Thyroid gland (tissue), 4 donors: ENCODE measurements at places on chromosomes 5 and 9. TPM values are rescaled to one million over a fixed set of nuclear protein-coding genes. Genes with fewer than 3 reads are reported as not detected.

DNA sequence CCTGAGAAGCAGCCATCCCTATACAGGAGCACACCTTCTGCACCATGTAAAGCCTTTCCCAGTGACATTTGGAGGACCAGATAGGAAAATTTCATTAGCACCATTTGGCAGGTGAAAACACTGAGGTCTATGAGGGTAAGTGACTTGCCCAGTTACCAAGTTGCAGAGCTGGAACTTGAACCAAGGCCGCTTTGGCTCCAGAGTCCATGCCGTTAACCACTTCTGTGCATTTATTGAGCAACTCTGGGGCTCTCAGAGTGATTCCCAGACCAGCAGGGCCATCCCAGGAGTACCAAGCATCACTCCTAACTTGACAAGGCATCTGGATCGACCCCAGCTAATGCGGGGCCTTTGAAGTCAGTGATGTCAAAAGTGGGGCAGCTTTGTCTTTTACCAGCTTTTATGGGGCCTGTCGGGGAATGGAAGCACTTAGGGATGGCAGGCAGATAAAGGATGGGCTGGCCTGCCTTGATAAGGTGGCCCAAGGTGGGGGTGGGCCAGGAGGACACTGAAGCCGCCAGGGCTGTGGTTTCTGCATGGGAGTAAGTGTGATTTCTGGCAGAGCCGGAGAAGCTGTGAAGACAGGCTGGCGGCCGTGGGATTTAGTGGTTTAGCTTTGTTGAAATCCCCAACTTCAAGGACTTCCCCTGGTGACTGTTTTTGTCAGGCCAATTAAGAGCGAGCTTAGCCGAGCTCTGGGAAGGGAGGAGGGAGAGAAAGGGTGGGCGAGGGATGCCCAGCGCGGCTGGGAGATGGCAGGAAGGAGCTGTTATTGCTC, 127.3 kb downstream of the MACROH2A1 start:
- H3K36me3 ChIP-seq = no peaks in the 10 kb centered on the region
- no peak for DNase-seq
- H3K27ac ChIP-seq = no peak overlapping the region
- H3K4me1 ChIP-seq = no peaks in the 10 kb centered on the region
- no peak overlapping the region for H3K4me3 ChIP-seq
- H3K27me3 ChIP-seq = no peaks in the 10 kb centered on the region

- H3K4me3 ChIP-seq = peak overlapping the region; percentile 80
- H3K4me1 ChIP-seq = peaks cover 12% of the 10 kb centered on the region
- peak; percentile 30 for DNase-seq
- H3K36me3 ChIP-seq = no peaks in the 10 kb centered on the region
- H3K27me3 ChIP-seq = no peaks in the 10 kb centered on the region
- peak overlapping the region; percentile 79 for H3K27ac ChIP-seq
These were observed 86.3 kb upstream of the MELK start for GRCh38 chr9:36486329-36486932.

GRCh38 chr9:138011951-138012500, 134.4 kb downstream of the CACNA1B start:
- H3K4me1 ChIP-seq = peaks cover 9% of the 10 kb centered on the region
- H3K4me3 ChIP-seq = no peak overlapping the region
- H3K27me3 ChIP-seq = no peaks in the 10 kb centered on the region
- no peaks in the 10 kb centered on the region for H3K36me3 ChIP-seq
- no peak for DNase-seq
- no peak overlapping the region for H3K27ac ChIP-seq

DNA sequence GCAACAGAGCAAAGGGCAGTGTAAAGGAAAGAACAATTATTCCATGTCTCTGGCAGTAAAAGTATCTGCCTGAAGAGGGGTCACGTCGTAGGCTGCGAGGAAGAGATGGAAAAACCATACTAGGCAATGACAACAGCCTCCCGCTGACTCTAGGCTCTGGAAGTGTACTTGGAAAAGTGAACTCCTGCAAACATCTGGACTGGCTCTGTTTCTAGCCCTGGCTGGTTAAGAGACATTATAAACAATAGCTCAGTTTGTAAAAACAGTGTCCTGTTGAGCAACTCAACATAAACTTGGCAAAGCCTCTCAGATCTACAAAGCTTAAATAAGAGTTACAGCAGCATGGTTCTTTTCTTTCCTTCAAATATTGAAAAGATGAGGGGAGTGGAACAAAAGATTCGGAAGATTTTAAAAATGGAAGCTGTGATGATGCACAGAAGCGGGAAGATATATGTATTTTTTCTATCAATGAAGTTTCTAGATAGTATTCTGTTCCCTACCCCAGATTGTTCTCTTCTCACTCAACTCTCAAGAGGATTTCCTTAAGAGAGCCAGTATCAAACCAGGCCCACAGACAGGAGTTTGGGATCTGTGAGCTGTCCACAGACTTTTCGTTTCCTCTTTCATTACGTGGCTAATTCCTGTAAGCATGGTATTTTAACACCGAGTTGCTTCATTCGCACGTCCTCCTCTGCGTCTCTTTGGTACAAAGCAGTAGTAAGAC, 79.4 kb downstream of the SPTLC1 start:
- no peaks in the 10 kb centered on the region for H3K27me3 ChIP-seq
- no peak overlapping the region for H3K4me3 ChIP-seq
- H3K27ac ChIP-seq = no peak overlapping the region
- peak; percentile 40 for DNase-seq
- H3K4me1 ChIP-seq = no peaks in the 10 kb centered on the region

DNA sequence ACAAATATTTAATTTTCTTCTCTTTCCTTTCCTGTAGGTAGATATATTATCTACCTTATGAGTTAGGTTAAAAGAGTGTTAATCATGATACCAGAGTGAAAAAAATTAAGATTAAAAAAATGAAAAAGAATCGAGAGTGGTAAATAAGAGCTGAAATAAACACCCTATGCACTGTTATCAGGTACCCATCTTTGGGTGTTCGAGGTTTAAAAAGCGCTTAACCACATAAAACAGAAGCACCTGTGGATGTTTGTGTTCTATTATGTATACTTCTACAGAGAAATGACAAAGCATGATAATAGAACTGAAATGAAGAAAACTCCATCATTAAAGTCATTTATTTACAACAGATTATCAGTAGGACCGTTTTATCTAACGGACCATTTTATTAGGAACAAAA, 25.7 kb upstream of the GCNT4 start:
- no peaks in the 10 kb centered on the region for H3K4me1 ChIP-seq
- no peak for DNase-seq
- no peaks in the 10 kb centered on the region for H3K27me3 ChIP-seq
- H3K4me3 ChIP-seq = no peak overlapping the region
- H3K27ac ChIP-seq = no peak overlapping the region

DNA sequence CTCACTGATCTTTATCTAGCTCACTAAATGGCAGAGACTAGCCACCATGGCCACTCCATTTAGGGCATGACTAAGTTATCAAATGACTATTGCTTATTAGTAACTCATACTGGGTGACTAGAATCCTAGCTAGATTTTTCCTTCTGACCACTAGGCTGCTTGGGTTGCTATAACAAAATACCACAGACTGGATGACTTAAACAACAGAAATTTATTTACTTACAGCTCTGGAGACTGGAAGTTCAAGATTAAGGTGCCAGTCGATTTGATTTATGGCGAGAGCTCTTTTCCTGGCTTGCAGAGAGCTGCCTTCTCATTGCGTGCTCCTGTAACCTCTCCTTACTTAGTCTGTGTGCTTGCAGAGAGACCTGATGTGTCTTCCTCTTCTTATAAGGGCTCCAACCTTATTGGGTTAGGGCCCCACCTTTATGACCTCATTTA, 55.0 kb upstream of the APC start:
- DNase-seq = no peak
- no peaks in the 10 kb centered on the region for H3K36me3 ChIP-seq
- no peak overlapping the region for H3K4me3 ChIP-seq
- H3K27ac ChIP-seq = no peak overlapping the region
- H3K4me1 ChIP-seq = no peaks in the 10 kb centered on the region

GRCh38 chr9:125329978-125330377, 68.4 kb downstream of the GAPVD1 start:
- no peak overlapping the region for H3K27ac ChIP-seq
- H3K36me3 ChIP-seq = peaks cover 44% of the 10 kb centered on the region
- H3K27me3 ChIP-seq = no peaks in the 10 kb centered on the region
- DNase-seq = no peak
- no peaks in the 10 kb centered on the region for H3K4me1 ChIP-seq

DNA sequence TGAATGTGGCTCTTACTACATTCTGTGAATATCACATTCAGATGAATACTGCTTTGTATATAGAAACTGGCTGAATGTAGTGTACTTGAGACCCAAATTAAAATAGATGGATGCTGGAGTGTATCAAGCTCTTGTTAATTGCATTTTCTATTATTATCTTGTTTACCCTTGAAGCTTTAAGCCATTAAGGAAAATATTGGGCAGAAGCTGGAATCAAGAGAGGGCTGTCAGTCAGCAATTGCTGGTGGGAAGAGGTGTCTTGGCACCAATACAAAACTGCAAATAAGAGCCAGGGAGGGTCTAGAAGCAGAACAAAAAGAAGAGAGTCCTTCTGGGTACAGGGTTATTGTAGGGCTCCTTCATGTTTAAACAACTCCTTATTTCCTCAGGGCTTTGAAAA, 38.8 kb downstream of the MUSK start:
- H3K27me3 ChIP-seq = no peaks in the 10 kb centered on the region
- H3K36me3 ChIP-seq = no peaks in the 10 kb centered on the region
- H3K4me3 ChIP-seq = no peak overlapping the region
- no peak overlapping the region for H3K27ac ChIP-seq

- H3K36me3 ChIP-seq = no peaks in the 10 kb centered on the region
- H3K4me3 ChIP-seq = no peak overlapping the region
- no peak for DNase-seq
- no peaks in the 10 kb centered on the region for H3K27me3 ChIP-seq
- no peaks in the 10 kb centered on the region for H3K4me1 ChIP-seq
These were observed 327.1 kb upstream of the NUDT12 start for GRCh38 chr5:103889500-103890209.

GRCh38 chr5:102918986-102919610, 164.0 kb downstream of the PAM start:
- DNase-seq = no peak
- no peak overlapping the region for H3K27ac ChIP-seq
- no peaks in the 10 kb centered on the region for H3K36me3 ChIP-seq
- no peak overlapping the region for H3K4me3 ChIP-seq

DNA sequence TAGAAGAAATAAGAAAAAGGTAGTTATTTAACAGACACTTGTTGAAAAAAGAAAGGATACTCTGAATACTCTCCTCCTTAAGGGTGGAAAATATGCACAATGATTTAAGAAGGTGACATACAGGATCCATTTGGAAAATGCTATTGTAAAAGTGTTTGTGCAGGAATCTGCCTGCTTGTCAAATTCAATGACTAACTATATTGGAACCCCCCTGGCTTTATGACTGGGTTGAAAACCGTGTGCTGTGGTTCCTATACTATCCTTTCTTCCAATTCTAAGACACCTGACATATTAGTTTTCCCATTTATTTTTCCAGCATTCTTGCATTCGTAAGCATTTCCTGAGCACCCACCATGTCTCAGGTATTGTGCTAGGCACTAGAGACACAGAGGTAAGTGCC, 220.0 kb downstream of the GLIS3 start:
- no peaks in the 10 kb centered on the region for H3K36me3 ChIP-seq
- peaks cover 14% of the 10 kb centered on the region for H3K4me1 ChIP-seq
- no peaks in the 10 kb centered on the region for H3K27me3 ChIP-seq
- DNase-seq = no peak

GRCh38 chr5:154265197-154265773, 74.8 kb downstream of the GALNT10 start:
- no peak for DNase-seq
- peaks cover 19% of the 10 kb centered on the region for H3K4me1 ChIP-seq
- no peak overlapping the region for H3K4me3 ChIP-seq
- H3K27ac ChIP-seq = no peak overlapping the region
- no peaks in the 10 kb centered on the region for H3K36me3 ChIP-seq

DNA sequence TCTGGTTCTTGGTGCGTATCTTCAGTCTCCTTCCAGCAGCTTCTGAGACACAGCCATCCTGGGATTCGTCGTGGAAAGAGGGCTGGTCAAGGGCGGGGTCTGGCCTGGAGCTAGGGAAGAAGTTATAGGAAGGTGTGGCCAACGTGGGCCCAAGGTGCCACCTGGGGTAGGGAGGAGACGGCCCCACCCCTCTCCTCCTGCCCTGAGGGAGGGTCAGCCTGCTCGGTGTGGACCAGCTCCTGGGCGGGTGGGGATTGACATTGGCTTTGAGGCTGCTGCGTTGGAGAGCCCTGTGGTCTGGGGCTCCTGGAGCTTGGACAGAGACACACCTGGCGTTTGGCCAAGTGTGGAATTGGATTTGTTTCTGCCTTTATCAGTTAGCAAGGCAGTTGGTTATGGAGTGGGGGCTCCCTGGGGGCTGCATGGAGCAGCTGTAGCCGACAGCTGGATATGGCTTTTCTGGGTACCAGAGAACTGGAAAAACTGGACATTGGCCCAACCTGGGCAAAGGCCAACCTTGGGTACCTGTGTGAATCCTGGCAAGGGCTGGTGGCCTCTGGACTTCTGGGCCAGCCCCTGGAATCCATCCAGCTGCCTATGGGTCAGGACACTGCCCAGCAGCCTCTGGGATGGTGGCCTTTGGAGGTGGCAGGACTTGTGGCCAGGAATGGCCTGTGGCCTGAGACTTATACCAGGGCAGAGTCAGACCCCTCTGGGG, 75.7 kb upstream of the PPP1R26 start:
- H3K27me3 ChIP-seq = no peaks in the 10 kb centered on the region
- no peak overlapping the region for H3K27ac ChIP-seq
- no peak overlapping the region for H3K4me3 ChIP-seq
- H3K36me3 ChIP-seq = no peaks in the 10 kb centered on the region
- no peak for DNase-seq
- no peaks in the 10 kb centered on the region for H3K4me1 ChIP-seq

- H3K4me1 ChIP-seq = peaks cover 12% of the 10 kb centered on the region
- no peak overlapping the region for H3K4me3 ChIP-seq
- DNase-seq = no peak
- H3K36me3 ChIP-seq = no peaks in the 10 kb centered on the region
These were observed 53.0 kb upstream of the CPEB4 start for GRCh38 chr5:173835131-173835530.

Gene CDH12
- not detected for total RNA-seq

Gene DNAJB5
- 18.3 TPM for total RNA-seq

Gene ZBTB34
- 15.1 TPM for total RNA-seq

Gene FOXD1
- total RNA-seq = 1.2 TPM

Gene ENHO
- total RNA-seq = not detected

Gene FEM1C
- total RNA-seq = 19.2 TPM

Gene TNC
- 21.8 TPM for total RNA-seq

Gene SPINK13
- total RNA-seq = not detected

Gene SCGB3A2
- not detected for total RNA-seq
